NCI-H1436 treated with DMSO at 0.1 percent for 48 hours (cell line): ENCODE measurements at places on chromosomes 6 and 20.

- no peak for DNase-seq
Observed at GRCh38 chr20:39069976-39070375, 107.8 kb downstream of the DHX35 start.

GRCh38 chr20:50333812-50334211 lies 143.2 kb downstream of the CEBPB start:
- DNase-seq = no peak

DNA sequence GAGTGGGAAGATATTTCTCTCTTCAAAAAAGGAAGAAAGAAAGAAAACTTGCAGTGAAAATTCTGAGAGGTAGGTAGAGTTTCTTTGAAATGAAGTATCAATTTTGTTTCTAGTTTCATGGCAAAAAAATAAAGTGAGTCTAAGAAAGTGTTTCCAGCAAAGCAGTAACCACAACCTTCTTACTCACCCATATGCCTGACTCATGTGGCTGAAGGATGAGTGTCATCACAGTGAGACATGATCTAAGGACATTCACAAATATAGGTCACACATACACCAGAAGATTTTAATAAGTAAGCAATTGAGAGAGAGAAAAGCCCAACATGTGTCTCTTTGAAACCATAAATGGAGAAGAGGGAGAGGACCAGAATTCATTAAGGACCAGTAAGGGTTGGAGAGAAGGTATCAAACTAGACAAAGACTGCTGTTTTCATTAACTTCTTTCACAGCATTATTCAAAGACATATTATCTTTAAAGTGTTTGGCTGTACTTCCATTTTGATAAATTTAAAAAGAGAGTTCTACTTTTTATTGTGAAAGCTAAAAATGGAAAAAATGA lies 169.5 kb downstream of the FRK start:
- DNase-seq = no peak

DNA sequence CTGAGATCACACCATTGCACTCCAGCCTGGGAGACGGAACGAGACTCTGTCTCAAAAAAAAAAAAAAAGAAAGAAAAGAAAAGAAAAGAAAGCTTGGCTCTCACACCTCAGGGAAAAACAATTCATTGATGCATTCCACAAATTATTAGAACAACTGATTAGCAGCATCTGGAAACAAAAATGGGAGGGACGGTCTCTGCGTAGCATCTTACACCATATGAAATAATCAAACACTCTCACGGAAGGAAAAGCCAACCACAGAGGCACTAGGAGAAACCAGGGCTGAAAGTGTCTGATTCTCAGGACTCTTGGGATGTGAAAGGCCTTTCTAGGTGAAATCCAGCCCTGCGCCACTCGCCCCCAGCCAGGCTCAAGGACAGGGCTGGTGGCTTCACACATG lies 2.3 kb upstream of the HELZ2 start:
- DNase-seq = no peak

GRCh38 chr6:22732176-22732970 lies 163.0 kb downstream of the HDGFL1 start:
- no peak for DNase-seq

DNA sequence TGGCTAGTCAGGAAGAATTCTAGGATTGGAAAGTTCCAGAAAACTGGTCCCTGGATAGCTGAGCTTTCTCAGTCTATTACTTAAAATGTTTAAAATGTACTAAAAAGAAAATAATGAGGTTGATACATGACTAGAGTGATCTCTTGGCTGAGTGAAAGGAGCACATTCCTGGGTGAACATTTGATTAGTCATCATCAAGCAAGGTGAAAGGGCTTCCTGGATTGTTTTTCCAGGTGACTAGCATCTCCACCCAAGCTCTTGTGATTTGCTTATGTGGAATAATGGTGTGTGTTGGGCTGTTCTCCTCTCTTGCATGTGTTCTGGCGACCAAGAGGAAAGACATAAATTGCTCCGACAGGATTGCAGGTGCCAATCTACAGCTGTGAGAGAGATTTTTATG lies 42.9 kb downstream of the PKIB start:
- DNase-seq = no peak

- no peak for DNase-seq
Observed at GRCh38 chr6:101534386-101534785, 140.9 kb downstream of the GRIK2 start.

DNA sequence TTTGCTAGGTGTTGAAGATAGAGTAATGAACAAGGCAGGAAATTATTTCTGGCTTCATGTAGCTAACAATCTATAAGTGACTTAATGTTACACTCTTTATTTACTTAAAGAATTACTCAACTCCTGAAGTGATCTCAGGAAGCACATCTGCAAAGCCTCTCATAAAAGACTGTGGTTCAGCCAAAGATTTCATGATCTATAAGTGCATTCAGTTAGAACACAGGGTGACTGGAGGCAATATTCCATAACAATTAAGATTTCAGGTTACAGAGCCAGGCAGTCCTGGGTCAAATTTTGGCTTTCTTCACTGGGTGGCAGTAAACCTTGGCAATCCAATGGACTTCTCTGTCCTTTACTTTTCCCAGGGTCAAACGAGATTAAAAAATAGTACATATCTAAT lies 204.0 kb downstream of the TPBG start:
- DNase-seq = no peak
